ENCODE measurements at places on chromosomes 5 and 9.

GRCh38 chr9:28155671-28156070, 582.4 kb upstream of the C9orf72 start:
- DNase-seq, result no peak

- no peak for DNase-seq
Observed at GRCh38 chr5:36660397-36661049, 54.1 kb downstream of the SLC1A3 start.

- no peak for DNase-seq
Observed at GRCh38 chr9:126842977-126843799, 17.3 kb upstream of the ZBTB34 start.

- DNase-seq, result peak; percentile 26
Observed at GRCh38 chr9:130805510-130806326, 29.3 kb upstream of the ABL1 start.

DNA sequence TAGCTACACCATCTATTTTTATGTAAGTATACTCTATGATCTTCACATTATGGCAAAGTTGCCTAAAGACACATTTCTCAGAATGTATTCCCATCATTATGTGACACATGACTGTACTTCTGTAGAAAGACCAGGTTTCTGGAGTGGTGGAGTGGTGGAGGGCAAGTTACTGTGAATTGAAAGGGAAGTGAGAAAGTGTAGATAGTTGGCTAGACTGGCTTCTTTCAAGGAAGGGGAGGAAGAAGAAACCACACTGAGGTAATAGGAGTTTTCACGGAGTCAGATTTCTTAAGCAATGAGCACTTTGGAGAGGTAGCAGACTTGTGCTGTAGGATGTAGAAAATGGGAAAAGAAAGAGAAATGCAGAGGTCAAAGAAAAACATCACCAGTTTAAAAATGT, 50.9 kb upstream of the EQTN start:
- no peak for DNase-seq

DNA sequence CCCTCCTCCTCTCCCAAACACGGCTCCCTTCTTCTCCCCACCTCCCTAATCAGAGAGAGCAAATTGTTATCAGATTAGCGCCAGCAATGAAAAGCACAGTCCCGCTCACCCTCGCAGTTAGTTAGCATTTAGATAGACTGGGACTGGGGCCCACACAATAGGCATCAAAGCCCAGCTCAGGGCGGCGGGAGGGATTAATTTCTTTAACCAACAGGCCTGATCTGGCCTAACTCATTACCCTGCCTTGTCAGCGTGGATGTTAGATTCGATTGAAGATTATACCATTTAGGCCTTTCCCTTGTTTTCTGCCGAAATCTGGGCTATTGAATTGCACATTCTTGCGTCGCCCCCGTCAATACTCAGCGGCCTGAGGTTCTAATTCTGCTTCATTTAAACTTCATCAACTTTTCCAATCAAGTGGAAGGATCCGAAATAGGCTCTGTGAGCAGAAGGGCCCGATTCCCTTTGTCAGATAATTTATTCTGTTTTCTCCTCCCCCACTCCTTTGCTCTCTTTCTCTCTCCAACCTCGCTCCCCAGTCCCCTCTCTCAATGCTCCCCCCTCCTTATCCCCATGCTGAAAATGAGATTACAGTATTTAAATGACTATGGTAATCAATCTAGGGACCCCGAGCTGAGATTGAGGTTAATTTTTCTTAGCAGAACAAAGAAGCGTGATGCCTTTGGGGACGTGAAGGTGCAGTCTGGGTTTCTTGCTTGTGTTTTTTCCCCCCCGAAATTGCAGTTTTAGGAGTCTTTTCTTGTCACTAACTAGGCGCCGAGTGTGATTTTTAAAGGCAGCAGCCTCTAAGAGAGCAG, 15.1 kb downstream of the CFAP77 start:
- DNase-seq, result no peak

DNA sequence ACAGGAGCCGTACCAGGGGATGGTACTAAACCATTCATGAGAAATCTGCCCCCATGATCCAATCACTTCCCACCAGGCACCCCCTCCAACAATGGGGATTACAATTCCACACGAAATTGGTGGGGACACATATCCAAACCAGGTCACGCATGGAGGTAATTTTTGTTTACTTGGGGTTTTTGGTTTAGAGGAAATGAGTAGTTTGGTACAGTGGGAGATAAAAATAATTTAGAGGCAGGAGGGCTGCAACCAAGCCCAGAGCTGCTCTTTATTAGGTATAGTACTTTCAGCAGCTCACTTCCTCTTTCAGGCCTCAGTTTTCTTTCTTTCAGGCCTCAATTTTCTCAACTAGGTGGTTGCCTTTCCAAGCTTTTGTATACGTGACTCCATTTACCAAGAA, 23.2 kb downstream of the PRUNE2 start:
- DNase-seq, result no peak

DNA sequence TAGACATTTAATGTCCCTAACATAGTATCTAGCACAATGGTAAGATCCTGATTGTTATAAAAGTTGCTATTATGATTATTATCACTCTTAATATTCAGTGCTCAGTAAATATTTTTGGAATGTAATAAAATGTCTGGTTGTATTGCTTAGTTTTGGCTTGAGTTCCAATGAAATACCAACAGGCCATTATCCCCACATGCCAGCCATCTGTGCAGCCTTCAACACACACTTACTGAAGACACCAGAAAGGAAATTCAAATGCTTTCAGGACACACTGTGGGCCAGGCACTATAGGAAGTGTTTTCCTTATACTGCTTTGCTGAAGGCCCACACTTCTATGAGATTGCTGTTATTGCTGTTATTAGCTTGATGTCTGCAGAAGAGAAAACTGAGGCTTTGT, 157.5 kb downstream of the TRIM32 start:
- no peak for DNase-seq

DNA sequence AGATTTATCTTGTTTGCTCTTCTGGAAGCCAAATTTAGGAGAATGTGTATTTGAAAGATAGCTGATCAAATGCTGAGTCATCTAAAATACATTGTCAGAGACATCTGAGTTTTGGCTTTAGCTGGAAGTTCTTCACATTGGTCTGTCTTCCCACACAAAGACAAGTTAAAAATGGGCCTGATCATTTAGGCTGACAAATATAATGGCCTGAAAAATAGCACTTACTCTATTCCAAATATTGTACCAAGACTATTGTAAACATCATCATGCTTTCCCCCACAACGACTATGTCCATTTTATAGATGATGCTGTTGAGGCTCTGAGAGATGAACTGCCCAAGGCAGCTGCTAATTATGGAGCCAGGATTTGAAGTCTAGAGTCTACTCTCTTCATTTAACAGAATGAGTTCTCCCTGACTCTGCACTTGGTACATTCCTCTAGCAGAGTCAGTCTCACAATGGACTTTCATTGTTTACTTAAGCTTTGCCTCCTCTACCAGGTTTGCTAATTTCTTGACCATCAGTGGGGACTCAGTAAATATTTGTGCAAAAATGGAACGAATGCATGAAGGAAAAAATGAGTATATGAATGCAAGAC, 619.4 kb upstream of the KLF4 start:
- DNase-seq, result no peak

DNA sequence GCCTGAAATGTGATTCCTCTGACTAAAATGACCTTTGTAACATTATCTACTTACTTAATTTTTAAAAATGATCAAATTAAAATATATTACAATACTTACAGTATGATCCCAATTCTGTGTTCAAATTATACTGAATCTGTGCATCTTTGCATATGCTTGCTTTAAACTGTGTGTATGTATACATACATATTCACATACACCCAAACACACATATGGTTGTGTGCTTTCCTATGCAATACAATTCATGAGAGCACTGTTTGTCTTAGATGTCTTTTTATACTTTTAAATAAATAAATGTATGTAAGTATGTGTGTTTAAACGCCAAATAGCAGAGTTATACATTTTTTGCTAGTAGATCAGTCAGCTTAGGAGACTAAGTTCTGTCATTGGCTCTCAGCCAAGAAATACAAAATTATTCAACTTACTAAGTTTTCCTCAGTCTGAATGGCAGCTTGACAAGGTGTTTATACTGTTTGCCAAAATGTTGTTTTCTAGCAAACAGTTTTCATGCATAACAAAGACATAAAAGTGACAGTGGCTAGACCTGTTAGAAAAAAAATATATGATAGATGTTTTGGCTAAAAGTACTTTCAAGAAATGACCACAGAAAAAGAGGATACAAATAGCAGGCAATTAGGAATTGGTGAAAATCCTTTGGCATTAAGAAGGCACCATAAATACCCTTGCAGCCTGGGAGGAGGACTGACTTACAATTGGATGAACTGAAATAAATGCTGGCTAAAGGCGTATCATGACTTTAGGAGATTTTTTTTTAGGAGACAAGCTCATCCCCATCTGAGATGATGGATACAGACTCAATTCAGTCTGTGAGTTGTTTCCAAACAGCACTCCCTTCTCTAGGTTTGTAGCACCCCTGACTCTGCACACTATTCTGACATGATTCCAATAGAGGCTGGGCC, 7.9 kb downstream of the TICAM2 start:
- DNase-seq, result no peak

- no peak for DNase-seq
Observed at GRCh38 chr5:175751369-175751768, 93.5 kb downstream of the HRH2 start.

GRCh38 chr5:115575167-115576070, 26.9 kb downstream of the TICAM2 start:
- DNase-seq, result no peak

- DNase-seq, result no peak
Observed at GRCh38 chr5:80282054-80282453, 26.2 kb upstream of the SERINC5 start.

- DNase-seq, result peak; percentile 33
Observed at GRCh38 chr9:108662091-108662875, 193.5 kb downstream of the ACTL7B start.

DNA sequence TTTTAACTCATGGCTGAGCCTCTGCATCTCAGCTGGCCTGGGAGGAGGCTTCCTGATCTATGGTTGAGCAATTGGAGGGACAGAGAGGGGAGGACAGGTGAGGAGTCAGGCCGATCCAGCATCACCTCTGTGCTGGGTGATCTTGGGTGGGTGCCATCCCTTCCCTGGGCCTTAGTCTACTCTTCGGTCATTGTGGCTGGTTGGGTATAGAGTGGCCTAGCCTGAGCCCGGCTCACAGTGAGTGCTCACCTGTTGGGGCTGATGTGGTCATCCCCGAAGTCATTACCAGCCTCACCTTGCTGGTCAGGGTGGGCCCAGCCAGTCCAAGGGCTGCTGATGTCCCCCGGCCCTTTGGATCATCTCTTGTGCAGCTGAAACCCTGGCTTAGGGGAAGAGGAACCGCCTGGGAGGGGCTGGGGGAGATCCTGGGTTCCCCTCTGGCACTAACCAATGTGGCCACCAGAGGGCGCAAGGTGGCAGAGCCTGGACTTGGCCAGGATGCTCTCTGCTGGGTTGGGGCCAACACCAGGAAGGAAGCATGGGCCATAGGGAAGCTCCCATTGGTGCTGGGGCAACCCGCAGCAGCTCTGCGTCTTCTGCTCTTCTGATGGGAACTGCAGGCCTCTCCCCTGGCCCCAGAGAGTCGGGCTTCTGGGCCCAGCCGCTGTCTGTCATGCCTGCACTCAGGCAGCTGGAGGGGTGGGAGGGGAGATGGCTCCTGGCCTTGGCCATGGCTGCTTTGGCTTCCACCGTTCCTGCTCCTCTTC, 17.3 kb upstream of the ODF2 start:
- DNase-seq, result peak; percentile 77

DNA sequence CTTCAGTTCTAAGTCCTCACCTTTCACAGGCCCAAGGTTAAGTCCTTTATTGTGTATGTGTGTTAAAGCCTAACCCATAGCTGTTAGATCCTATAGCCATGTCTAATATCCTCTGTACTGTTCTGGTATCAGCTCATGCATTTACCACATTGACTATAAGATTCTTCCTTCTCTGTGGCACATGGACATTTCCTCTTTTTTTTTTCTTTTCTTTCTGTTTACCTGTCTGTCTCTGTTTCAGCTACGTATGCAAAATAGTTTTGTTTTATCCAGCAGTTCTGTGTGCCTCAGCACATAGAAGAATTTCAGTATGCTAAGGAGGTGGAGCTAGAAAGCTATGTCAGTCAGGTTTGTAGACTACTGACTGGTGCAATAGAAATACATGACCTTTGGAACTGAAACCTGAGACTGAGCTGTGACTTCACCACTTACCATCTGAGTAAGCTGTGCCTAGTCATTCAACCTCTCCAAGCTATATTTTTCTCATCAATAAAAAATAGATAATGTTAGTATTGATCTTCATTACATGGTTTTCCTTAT, 155.6 kb upstream of the VLDLR start:
- DNase-seq, result no peak

DNA sequence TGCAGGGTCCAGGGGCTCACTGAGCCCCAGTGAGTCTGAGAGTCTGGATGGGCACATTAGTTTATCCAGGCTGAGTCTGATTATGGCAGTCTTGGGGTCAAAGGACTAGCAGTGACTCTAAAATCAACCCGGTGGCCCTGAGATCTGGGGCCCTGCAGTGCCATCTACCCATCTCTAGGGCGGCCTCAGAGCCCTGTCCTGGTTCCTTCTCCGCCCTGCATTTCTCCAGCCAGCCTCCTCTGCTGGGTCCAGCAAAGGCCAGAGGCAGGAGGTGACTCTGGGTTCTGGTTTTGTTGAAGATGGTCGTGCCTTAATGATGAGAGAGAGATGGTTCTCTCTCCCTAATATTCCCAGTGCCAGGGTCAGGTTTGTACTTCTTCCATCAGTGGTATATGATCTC, 15.0 kb downstream of the DCANP1 start:
- no peak for DNase-seq

- DNase-seq, result peak; percentile 48
Observed at GRCh38 chr5:92652756-92653155, 928.3 kb downstream of the NR2F1-AS1 start.

DNA sequence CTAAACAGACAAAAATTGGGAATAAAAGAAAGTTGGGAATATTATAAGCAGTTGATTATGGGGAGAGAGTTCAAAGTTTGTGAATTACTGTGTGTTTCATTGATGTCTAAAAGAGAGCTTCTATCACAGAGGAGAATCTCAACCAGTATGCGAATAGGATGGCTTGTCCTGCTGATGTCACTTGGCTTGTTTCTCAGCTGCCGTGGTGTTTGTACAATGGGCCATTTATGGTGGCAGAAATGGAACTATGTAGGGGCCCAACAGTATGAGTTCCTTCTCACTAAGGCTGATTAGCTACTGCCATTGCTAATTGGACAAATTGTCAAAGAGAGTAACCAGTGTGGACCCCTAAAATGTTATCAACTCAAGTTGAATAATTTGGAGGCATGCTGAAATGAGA, 103.9 kb downstream of the ST8SIA4 start:
- no peak for DNase-seq

DNA sequence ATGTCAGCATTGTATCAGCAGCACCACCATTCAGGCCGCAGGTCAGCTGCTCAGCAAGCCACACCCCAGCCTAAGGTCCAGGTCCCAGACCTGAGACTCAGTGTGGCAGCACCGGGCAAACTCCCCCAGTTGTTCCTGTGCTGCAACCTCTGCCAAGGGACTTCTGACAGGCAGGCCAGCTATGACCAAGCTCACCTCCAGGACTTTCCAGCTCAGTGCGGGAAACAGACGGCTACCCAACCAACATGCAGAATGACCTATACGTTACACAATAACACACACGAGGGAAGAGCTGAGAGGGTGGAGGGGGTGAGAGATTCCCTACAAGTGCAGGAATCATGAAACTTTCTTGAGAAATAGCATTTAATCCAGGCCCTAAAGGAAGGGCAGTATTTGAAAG, 143.7 kb downstream of the FSTL4 start:
- DNase-seq, result no peak

Data from fibroblast of villous mesenchyme (primary cell).